ENCODE measurements at places on chromosomes 5 and 9.

DNA sequence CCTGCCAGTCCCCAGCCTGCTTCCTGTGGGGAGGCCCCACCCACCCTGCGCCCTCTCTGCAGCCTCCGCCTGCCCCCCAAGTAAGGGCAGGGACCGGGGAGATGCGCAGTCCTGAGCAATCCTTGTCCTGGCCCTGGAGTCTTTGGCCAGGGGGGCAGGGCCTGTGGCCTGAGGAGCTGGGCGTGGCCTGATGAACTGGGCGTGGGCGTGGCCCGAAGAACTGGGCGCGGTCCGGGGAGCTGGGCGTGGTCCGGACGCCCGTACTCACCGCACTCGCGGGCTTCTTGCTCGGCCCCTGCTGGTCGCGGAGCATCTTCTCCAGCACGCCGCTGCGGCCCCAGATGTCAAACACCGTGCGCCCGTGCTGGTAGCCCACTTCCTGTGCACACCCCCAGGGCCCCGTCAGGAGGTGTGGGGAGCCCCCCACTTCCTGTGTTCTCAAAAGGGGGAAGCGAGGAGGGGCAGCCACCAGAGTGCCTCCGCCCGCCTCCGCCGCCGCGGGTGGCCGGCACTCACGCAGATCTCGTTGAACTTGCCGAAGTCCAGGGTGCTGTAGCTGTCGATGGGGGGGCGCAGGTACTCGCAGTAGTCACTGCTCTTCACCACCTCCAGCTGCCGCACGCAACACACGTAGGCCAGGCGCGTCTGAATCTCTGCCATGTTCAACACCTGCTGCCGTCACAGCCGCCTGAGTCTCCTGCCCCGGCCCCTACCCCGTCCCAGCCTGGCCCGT, 2.7 kb upstream of the NSMF start:
- DNase-seq: no peak

- no peak for DNase-seq
Measured at GRCh38 chr5:67063055-67063454, 133.5 kb downstream of the CD180 start.

- DNase-seq: no peak
Measured at GRCh38 chr5:8291641-8292040, 422.7 kb downstream of the MTRR start.

DNA sequence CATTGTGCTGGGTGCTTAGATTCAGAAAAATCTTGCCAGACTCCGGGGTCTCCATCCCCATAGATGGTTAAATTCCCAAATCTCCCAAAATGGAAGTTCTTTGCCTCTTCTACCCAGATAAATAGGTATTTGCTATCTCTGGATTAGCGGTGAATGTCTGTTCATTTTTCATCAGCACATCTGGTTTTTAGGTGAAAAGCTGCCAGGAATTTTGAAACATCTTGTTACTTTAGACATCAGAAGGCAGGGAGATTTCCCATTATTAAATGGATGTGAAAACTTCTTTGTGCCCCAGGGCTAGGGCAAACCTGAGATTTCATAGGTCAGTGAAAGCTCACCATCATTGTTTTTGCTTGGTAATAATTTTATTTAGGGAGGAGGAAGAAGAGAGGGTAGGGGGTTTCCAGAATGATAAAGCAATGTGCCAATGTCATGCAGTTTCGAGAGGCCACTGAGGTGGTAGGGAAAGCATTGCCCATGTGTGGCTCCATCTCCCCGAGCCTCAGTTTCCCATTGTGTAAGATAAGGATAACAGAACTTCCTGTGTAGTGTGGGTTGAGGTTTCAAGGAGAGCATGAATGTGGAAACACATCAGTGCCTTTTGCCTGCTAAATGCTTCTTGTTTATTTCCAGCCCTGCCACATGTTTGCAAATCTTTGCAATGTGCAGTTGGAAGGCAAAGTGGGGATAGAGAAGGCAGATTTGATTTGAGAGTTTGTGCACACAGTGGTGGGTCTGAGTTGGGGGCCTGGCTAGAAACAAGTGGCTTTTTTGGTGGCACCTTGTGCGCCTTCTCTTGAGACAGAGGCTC, 147.2 kb upstream of the KLF4 start:
- DNase-seq: no peak

DNA sequence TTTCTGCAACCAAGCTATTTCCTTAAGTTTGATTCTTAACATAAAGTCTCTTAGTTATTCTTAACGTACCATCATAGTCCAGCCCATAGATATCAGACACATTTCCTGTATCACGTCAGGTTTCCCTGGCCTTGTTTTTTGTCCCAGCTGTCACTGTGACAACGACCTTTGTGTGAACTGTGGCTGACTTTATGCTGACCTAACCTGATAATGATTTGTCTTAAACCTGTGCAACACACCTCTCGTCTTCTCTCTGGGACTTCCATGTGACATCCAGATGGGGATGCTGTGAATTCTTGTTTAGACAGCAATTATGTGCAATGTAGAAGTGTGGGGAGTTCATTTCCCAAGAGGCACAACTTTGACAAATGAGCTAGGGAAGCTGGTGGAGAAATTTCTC, 662.8 kb downstream of the PTPRD start:
- DNase-seq: no peak

DNA sequence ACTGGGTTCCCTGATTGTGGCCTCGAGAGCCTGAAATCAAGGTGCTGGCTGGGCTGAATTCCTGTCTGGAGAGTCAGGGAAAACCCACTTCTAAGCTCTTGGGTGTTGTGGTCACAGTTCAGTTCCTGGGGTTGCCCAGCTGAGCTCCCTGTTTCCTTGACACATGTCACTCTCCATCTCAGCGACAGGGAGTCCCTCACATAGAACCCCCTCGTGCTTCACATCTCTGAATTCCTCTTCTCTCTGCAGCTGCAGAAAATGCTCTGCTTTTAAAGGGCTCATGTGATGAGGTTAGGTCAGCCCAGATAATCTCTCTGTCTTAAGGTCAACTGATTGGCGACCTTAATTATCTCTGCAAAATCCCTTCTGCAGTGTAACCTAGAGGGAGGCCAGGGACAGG, 53.5 kb upstream of the NFIL3 start:
- DNase-seq: no peak

All from NCI-H345 (cell line).